ENCODE measurements at places on chromosomes 13 and 19. TPM values are rescaled to one million over a fixed set of nuclear protein-coding genes. Genes with fewer than 3 reads are reported as not detected.

Gene PCSK4
- total RNA-seq = 5.7 TPM

Gene DBP
- total RNA-seq = 12.2 TPM

Gene IZUMO4
- total RNA-seq = 1.0 TPM

Gene LYL1
- 12.0 TPM for total RNA-seq

- H3K4me3 ChIP-seq = no peak overlapping the region
- no peaks in the 10 kb centered on the region for H3K4me1 ChIP-seq
These were observed 120.1 kb downstream of the RGCC start for GRCh38 chr13:41577436-41577835.

- H3K36me3 ChIP-seq = no peaks in the 10 kb centered on the region
- peak overlapping the region; percentile 67 for H3K4me3 ChIP-seq
- no peak for DNase-seq
- H3K4me1 ChIP-seq = peaks cover 25% of the 10 kb centered on the region
- H3K27me3 ChIP-seq = no peaks in the 10 kb centered on the region
These were observed 1.9 kb downstream of the ADAT3 start for GRCh38 chr19:1906985-1907562.

DNA sequence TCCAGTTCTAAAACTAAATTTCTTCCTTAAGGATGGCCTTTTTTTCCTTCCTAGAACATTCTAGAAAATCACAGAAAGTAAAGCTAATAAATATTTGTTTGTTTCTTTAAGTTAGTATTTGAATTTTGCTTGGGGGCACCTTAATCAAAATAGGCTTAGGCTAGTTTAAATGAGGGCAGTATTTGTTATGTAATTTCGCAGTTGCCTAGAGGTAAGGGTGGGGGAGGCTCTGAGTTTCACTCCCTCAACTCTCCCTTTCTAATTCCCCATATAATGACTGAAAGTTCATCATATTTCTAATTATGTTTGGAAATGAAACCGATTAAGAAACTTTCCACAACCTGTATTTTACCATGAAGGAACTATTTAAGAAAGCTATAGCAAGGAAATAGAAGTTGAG is 40.6 kb downstream of the PCDH17 start:
- H3K4me1 ChIP-seq = no peaks in the 10 kb centered on the region
- no peak overlapping the region for H3K27ac ChIP-seq
- DNase-seq = no peak
- H3K4me3 ChIP-seq = no peak overlapping the region
- no peaks in the 10 kb centered on the region for H3K27me3 ChIP-seq

- peak; percentile 1 for DNase-seq
- no peaks in the 10 kb centered on the region for H3K4me1 ChIP-seq
- no peaks in the 10 kb centered on the region for H3K27me3 ChIP-seq
These were observed 19.1 kb upstream of the ZNF260 start for GRCh38 chr19:36547001-36547732.

- peaks cover 13% of the 10 kb centered on the region for H3K4me1 ChIP-seq
- peak within 1 kb of the TSS; percentile 98 for H3K4me3 ChIP-seq
- no peaks in the 10 kb centered on the region for H3K27me3 ChIP-seq
- no peak within 1 kb of the TSS for H3K27ac ChIP-seq
These were observed at the start of gene ETHE1 for GRCh38 chr19:43526884-43527859. TSS of gene ETHE1 (minus strand) at chr19:43527201. CDS start at chr19:43527177, 24 bp downstream.

GRCh38 chr19:13629687-13630357 is 123.5 kb upstream of the CACNA1A start:
- no peaks in the 10 kb centered on the region for H3K27me3 ChIP-seq
- H3K27ac ChIP-seq = peak overlapping the region; percentile 82
- no peaks in the 10 kb centered on the region for H3K36me3 ChIP-seq
- no peak overlapping the region for H3K4me3 ChIP-seq
- H3K4me1 ChIP-seq = peaks cover 19% of the 10 kb centered on the region

- H3K4me3 ChIP-seq = no peak overlapping the region
- no peak overlapping the region for H3K27ac ChIP-seq
- peaks cover 6% of the 10 kb centered on the region for H3K36me3 ChIP-seq
- no peak for DNase-seq
- H3K4me1 ChIP-seq = no peaks in the 10 kb centered on the region
These were observed 15.5 kb downstream of the SLC25A30 start for GRCh38 chr13:45402641-45403040.

DNA sequence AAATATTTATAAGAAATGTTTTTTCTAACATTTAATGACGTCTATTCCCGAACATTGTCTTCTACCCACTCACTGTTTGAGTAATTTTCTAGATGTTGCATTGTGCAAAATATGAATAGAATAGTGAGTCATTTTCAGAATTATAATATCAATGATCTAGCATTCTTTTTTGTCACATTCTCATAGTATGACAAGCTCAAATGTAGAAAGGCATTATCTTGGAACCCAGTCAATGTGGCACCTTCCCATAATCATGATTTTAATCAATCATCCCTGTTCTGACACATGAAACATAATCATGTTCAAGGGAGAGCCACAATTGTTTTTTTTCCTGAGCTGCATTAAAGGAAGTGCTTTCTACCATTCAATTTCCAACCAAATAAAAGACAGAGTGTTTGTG is 265.8 kb downstream of the OXGR1 start:
- H3K27me3 ChIP-seq = no peaks in the 10 kb centered on the region
- DNase-seq = no peak
- no peaks in the 10 kb centered on the region for H3K36me3 ChIP-seq
- H3K27ac ChIP-seq = no peak overlapping the region

DNA sequence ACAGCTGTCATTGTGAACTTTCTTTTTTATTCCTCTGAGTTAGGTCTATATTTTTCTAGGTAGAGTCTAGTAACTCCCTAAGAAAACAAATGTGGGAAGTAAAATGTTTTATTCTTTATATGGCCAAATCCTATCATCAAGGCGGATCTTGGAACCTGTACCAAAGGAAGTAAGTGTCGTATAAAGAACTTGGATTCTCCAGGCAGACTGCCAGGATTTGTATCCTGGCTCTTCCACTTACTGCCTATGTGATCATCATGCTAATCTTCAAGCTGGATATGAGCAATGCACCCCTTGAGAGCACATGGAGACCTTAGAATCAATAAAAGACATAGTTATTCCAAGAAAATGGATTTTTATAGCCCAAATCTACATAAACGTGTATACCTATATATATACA is 286.5 kb downstream of the PCDH17 start:
- H3K4me1 ChIP-seq = no peaks in the 10 kb centered on the region
- no peaks in the 10 kb centered on the region for H3K36me3 ChIP-seq
- no peak for DNase-seq
- H3K27ac ChIP-seq = no peak overlapping the region
- H3K27me3 ChIP-seq = no peaks in the 10 kb centered on the region

DNA sequence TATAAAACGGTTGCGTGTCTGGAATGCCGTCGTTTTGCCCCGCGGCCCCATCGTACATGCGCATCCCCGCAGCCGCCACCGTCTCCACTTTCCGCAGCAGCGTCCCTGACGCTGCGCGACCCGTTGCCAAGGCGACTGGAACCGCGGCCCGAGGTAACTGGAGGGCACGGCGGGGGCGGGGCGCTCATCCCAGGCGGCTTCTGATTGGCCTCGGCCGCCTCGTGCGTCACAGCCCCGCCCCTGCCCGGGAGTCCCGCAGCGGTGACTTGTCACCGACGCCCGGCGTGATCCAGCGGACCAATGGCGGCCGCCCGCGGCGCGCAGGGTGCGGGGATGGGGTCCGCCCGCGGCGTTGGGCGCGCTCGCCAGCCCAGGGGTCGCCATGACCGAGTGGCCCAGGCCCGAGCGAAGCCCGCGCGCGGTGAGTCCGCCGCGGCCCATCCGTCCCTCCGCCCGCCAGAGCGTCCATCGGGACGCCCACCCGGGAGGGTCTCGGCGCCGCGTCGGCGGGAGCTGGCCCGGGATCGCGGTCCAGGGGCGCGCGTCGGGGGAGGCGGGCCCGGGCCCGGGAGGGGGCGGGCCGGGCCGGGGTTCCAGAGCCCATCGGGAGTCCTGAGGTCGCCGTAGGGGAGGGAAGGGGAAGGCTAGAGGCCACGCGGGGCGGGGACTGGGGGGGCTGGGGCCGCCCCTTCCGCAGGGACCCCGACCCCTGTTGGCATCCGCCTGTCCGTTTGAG is at the start of gene ZSCAN1:
TSS of gene ZSCAN1 (plus strand) at position 285 of the 736 bp plus-strand sequence. CDS start 3,812 bp downstream, outside the sequence.
- no peaks in the 10 kb centered on the region for H3K36me3 ChIP-seq
- no peak within 1 kb of the TSS for H3K4me3 ChIP-seq
- no peak for DNase-seq
- H3K4me1 ChIP-seq = no peaks in the 10 kb centered on the region

- no peaks in the 10 kb centered on the region for H3K27me3 ChIP-seq
- H3K36me3 ChIP-seq = no peaks in the 10 kb centered on the region
- no peak overlapping the region for H3K4me3 ChIP-seq
- no peak overlapping the region for H3K27ac ChIP-seq
- H3K4me1 ChIP-seq = no peaks in the 10 kb centered on the region
These were observed 9.7 kb upstream of the SPACA4 start for GRCh38 chr19:48596679-48597465.

DNA sequence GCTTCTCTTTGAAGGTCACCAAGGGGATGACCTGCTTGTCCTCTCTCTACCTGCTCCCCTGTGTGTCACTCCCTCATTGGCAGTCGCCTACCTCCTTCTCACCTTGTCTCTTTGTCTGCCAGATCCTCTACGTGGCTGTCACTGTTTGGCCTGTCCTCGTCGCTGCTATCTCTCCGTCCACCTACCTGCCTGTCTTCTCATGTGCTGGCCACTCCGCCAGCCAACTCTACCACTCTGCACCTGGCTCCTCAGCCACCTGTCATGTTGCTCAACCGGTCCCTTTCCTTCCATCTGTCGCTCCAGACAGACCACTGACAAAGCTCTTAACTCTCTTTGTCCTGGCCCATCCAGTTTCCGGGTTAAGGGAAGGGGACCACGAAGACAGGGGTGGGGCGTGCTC is at the start of gene KLK12:
TSS of gene KLK12 (minus strand) at position 299 of the 400 bp plus-strand sequence. CDS start 381 bp downstream, outside the sequence.
- no peaks in the 10 kb centered on the region for H3K4me1 ChIP-seq
- H3K36me3 ChIP-seq = no peaks in the 10 kb centered on the region
- no peak within 1 kb of the TSS for H3K4me3 ChIP-seq
- DNase-seq = no peak
- H3K27ac ChIP-seq = no peak within 1 kb of the TSS
- no peaks in the 10 kb centered on the region for H3K27me3 ChIP-seq

DNA sequence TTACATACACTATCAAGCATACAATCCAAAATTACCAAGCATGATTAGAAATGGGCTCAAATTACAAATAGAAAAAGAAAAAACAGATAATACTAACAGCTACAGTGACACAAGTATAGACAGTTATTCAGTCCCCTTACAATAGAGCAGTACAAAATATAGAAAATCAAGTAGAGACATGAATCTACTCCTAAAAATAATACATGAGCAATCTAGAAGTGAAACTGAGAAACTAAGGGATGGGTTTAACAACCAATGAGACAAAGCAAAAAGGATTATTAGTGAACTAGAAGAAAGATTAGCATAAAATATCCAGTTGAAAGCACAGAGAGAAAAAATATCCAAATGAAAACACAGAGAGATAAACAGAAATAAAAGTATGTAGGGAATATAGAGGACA is 426.7 kb downstream of the TBC1D4 start:
- H3K36me3 ChIP-seq = no peaks in the 10 kb centered on the region
- no peaks in the 10 kb centered on the region for H3K27me3 ChIP-seq
- DNase-seq = no peak

- H3K4me3 ChIP-seq = no peak overlapping the region
- H3K4me1 ChIP-seq = no peaks in the 10 kb centered on the region
- H3K27me3 ChIP-seq = no peaks in the 10 kb centered on the region
- no peak for DNase-seq
- H3K36me3 ChIP-seq = peaks cover 14% of the 10 kb centered on the region
- H3K27ac ChIP-seq = no peak overlapping the region
These were observed 20.7 kb downstream of the NAXD start for GRCh38 chr13:110636053-110636475.

GRCh38 chr13:91241221-91241933 is 106.1 kb upstream of the MIR17HG start:
- DNase-seq = no peak
- H3K4me1 ChIP-seq = no peaks in the 10 kb centered on the region
- no peak overlapping the region for H3K27ac ChIP-seq

DNA sequence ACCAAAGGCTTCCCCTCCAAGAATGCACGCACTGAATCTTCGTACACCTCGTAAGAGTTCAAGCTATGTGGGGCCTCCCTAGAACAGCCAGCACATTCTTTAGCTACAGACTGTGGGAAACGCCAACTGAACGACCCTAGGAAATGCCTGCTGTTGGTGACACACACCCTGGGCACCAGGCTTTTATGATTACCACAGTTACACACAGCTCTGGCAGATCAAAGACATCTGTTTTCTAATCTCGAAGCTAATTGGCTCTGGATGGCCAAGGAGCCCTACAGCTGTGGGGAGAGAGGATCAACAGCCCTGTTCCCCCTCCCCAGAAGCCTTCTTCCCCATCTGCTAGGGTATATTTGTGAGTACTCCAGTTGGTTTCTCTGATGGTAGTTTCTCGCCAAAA is 123.0 kb downstream of the COL4A1 start:
- no peak for DNase-seq
- peaks cover 12% of the 10 kb centered on the region for H3K4me1 ChIP-seq
- H3K27me3 ChIP-seq = no peaks in the 10 kb centered on the region
- H3K4me3 ChIP-seq = no peak overlapping the region
